Posterior cingulate gyrus (tissue), 11 donors: ENCODE measurements at places on chromosomes 12 and 14.

DNA sequence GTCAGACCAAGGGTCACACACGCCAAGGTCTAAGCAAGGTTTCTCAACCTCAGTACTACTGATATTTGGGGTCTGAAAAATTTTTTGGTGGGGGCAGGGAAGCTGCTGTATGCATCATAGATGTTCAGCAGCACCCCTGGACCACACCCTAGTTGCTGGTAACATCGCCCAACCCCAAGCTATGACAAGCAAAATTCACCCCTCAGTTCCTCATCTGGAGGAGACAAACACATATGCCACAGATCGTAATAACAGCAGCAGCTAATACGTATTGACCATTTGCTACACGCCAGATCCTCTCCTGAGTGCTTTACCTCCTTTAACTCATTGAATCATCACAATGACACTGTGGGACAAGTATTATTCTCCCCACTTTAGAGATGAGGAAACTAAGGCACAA, 46.4 kb downstream of the ACTN1 start:
- DNase-seq: no peak

- DNase-seq: no peak
Observed at GRCh38 chr12:94240171-94240570, 91.8 kb downstream of the PLXNC1 start.

GRCh38 chr14:65302571-65303189, 109.8 kb upstream of the FUT8 start:
- DNase-seq: no peak

GRCh38 chr14:35553808-35554207, 19.8 kb downstream of the INSM2 start:
- DNase-seq: no peak

GRCh38 chr14:77106666-77107065, 8.6 kb downstream of the CIPC start:
- DNase-seq: no peak

GRCh38 chr14:89807151-89807550, 147.4 kb downstream of the EFCAB11 start:
- DNase-seq: no peak

DNA sequence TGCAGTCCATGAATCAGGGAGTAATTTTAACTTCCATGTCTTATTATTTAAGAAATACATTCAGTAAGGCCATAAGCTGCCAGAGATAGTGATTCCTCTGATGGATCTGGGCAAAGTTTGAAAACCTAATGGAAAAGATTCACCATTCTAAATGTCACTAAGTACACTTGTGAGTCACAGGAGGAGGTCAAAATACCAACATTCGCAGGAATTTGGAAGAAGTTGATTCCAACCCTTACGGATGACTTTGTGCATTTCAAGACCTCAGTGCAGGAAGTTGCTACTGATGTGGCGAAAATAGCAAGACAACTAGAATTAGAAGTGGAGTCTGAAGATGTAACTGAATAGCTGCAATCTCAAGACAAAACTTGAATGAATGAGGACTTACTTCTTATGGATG, 69.8 kb downstream of the OSBPL8 start:
- DNase-seq: no peak

DNA sequence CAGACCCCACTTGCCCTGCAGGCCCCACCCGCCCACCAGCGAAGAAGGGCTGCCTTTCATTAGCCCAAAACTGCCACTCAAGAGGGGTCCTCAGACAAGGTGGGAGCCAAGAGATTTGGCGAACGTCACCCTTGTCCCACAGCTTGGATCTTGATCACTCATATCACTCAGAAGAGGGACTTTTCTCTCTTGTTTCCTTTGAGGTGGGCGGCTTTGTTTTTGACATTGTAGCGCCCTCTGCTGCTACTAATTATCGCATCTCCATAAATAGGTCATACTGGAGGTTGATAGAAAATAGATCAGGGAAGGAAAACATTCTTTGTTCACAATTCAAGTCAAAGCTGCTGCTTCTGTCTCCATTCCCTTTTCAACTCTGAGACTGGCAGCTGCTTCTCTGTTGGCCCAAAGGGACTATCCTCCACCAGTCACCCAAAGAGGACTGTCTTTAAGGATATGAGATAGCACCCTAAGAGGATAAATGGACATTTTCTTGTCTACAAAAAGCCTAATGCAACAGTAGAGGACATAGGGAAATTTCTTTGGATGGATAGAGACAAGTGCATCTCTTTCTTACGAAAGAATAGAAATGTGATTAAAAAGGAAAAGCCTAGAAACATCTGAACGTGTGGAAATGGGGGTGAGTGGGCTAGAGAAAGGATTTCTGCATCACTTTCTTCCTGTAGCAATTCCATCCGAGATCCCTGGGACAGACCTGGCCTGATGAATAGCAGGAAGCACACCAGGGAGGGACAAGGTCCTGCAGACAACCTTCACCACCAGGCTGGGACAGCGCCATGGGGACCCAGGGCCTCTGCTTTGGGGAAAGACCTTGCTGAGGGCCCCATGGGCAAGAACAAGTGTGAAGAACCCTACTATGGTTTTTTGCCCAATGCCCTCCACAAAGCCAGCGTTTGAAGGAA, 115.8 kb downstream of the DAD1 start:
- DNase-seq: no peak

GRCh38 chr12:112303004-112303403, 79.2 kb downstream of the HECTD4 start:
- DNase-seq: no peak

DNA sequence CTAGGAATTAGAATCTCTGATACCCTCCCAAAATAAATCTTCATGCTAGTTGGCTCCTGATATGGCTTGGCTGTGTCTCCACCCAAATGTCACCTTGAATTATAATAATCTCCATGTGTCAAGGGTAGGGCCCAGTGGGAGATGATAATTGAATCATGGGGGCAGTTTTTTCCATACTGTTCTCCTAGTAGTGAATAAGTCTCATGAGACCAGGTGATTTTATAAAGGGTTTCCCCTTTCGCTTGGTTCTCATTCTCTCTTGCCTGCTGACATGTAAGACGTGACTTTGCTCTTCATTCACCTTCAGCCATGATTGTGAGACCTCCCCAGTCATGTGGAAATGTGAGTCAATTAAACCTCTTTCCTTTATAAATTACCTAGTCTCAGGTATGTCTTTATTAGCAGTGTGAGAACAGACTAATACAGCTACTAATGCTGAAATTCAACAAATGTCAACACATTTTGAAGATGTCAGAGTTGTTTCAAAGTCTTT, 12.2 kb upstream of the SPTSSA start:
- no peak for DNase-seq

DNA sequence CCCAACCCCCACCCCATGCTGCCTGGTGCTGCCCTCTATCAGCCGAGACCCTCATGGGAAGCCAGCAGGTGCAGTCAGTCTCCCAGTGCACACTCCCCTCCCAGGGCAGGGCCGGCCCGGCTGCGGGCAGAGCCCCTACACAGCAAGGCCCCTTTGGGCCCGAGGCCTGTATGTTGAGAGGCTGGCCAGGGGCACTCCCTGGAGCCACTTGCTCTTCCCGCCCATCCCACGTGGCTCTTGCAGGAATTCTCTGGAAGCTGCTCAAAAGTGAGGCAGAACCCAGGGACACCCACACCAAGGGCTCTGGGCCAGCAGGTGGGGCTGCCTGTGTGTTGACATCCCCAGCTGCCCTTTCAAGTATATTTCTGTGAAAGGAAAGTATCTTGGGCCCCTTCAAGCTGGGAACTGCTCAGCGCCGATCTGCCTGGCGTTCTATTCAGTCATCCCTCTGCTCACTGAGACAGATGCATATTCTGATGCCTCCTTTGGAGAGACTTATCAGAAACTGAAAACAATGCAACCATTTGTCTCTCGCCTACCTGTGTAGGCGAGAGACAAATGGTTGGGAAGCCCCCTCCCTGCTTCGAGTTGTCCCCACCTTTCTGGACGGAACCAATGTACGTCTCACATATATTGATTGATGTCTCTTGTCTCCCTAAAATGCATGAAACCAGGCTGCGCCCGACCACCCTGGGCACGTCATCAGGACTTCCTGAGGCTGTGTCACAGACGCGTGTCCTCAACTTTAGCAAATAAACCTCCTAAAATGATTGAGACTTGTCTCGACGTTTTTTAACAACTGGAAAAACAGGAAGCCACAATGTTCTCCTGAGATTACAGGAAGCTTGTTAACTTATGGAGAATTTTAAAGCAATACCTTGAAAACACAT, 6.0 kb downstream of the GPR132 start:
- peak; percentile 70 for DNase-seq

DNA sequence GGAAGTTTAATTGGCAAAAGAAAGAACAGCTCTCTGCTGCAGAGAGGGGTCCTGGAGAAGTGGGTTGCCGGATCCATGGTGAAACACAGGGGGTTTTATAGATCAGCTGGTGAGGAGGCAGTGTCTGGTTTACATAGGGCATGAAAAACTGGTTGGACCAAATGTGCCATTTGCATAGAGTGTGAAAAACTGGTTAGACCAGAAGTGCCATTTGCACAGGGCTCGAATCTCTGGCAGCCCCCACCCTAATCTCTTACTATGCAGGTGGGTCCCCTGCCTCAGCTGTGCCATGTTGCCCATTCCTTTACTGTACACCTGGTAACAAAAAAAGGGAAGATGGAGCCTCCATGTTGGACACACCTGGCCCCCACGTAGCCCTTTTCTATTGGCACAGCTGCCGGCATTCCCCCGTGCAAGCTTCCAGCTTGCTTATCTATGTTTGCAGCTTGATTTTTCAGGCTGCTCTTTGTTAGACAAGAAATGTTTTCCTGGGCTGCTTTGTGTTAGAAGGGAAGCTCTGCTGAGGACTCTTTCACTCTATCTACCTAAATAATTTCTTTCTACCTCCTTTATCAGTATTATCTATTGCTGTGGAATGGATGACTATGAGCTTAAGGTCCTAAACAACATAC, 61.1 kb upstream of the TMEM132D start:
- DNase-seq: no peak

- no peak for DNase-seq
Observed at GRCh38 chr12:11813438-11813813, 164.0 kb downstream of the ETV6 start.

GRCh38 chr14:105102893-105103292, 37.7 kb upstream of the GPR132 start:
- DNase-seq: no peak

- DNase-seq: no peak
Observed at GRCh38 chr12:31210541-31210940, 115.4 kb downstream of the SINHCAF start.

GRCh38 chr12:15608406-15608805, 180.8 kb downstream of the EPS8 start:
- no peak for DNase-seq

- DNase-seq: no peak
Observed at GRCh38 chr12:42683933-42684801, 94.6 kb upstream of the PRICKLE1 start.

DNA sequence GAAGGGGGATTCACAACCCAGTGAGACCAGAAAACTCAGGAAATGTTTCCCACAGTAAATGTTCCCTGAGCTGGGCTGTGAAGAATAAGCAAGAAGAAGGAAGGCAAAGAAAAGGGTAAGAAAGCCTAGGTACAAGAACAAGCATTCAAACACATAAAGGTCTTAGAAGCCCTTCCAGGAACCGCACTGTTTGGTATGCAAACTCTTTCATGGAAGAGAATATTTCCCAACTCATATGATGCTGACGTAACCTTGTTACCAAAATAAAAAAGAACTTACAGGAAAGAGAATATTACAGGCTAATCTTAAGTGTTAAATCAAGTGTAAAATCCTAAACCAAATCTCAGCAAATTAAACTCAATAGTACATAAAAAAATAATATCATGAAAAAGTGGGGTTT, 23.6 kb downstream of the MED6 start:
- DNase-seq: no peak

- DNase-seq: no peak
Observed at GRCh38 chr12:63064080-63064479, 86.9 kb downstream of the AVPR1A start.

DNA sequence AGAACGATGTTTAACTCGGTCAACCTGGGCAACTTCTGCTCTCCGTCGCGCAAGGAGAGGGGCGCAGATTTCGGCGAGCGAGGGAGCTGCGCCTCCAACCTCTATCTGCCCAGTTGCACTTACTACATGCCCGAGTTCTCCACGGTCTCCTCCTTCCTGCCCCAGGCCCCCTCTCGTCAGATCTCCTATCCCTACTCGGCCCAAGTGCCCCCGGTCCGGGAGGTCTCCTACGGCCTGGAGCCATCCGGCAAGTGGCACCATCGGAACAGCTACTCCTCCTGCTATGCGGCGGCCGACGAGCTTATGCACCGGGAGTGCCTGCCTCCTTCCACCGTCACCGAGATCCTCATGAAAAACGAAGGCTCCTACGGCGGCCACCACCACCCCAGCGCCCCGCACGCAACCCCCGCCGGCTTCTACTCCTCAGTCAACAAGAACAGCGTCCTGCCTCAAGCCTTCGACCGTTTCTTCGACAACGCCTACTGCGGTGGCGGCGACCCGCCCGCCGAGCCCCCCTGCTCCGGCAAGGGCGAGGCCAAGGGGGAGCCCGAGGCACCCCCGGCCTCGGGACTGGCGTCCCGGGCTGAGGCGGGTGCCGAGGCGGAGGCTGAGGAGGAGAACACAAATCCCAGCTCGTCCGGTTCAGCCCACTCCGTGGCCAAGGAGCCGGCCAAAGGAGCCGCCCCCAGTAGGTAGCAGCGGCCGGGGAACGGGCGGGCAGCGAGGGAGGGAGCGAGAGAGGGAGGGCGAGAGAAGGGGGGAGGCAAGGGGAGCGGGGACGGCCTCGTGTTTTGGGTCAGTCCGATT, 513 bp downstream of the HOXC11 start:
- no peak for DNase-seq

DNA sequence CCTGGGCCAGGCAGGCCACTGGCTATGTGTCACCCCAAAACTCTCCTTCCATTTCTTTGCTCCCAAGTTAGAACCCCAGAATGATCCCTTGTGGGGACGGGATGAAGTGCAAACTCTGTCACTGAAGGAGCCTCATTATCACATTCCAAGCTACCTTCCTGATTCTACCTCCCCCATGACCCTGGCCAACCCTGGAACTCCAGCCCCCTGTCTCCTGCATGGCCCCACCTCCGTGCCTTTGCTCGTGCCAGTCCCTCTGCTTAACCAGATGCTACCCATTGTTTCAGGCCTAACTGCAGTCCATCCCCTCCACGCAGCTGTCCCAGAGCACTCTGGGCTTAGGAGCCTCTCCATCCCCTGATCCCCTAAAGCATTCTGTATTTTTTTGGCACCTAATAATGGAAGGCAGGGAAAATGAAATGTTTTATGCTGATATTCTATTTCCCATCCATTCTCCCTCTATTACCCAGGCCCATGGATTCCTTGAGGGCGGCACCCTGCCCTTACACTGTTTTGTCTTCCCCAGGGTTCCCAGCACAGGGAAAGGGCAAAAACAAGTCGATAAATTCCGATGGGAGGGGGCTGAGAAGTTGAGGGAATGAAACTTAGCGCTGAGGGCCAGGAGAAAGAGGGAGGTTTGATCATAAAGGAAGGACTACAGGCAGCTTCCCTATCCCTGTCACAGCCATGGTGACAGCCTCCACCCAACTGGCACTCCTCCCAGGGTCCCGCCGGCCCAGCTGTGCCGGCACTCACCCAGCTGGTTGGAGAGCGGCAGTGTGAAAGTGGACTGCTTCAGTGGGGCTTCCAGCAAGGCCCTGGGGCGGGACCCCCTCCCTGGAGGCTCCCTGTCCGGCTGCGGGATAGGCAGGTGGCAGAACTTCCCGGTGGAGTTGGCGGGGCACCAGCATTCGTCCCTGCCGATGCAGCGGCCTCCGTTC, 58.1 kb downstream of the ISCA2 start:
- no peak for DNase-seq

GRCh38 chr14:25090716-25091454, 40.9 kb upstream of the STXBP6 start:
- DNase-seq: no peak

GRCh38 chr14:24058260-24058950, 6.6 kb downstream of the CARMIL3 start:
- DNase-seq: no peak
